Left ventricle myocardium superior (tissue), 1 donor: ENCODE measurements at places on chromosomes 16 and 17.

DNA sequence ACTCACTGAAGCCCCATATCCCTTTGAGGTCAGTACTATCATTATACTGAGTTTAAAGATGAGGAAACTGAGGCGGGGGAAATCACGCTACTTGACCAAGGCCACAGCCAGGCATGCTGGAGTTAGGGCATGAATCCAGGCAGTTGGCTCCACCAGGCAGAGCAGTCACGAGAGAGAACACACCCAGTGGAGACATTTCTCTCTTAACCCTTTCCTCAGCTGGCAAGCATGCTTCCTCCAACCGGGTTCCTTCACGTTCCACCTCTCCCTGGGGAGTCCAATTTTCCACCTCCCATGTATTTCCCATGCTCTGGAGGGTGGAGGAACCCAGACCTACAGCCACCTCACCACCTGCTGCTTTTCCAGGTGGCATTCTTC is 32.8 kb downstream of the VAC14 start:
- no peak for DNase-seq

DNA sequence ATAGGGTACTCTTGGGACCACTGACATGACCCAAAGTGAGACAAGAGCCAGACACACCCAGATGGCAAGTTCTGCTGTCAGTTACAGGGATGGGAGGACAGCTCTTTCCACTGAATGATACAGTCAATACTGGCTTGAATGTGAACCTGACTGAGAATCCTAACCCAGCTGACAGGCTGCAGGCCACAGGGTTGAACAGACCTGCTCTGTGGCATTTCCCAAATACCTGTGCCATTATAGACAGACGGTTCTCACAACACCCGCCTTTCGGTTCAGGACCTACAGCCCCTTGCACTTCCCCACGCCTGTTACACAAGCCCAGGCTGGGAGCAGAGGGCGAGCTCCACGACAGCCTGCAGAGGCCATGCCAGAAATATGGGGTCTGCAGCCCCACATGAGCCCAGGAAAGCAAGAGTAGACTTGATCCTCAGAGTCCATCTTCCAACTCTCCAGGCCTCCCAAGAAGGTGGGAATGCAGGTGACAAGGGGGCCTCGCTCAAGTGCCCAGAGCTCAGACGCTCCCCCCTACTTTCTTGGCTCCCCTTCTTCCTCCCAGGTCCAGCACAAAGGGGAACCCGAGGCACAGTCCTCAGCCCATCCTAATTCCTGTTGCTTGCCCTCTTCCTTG is 314.3 kb downstream of the SOX9 start:
- no peak for DNase-seq

- DNase-seq: peak; percentile 13
Measured at GRCh38 chr17:77493901-77494663, 353.3 kb downstream of the SEC14L1 start.

DNA sequence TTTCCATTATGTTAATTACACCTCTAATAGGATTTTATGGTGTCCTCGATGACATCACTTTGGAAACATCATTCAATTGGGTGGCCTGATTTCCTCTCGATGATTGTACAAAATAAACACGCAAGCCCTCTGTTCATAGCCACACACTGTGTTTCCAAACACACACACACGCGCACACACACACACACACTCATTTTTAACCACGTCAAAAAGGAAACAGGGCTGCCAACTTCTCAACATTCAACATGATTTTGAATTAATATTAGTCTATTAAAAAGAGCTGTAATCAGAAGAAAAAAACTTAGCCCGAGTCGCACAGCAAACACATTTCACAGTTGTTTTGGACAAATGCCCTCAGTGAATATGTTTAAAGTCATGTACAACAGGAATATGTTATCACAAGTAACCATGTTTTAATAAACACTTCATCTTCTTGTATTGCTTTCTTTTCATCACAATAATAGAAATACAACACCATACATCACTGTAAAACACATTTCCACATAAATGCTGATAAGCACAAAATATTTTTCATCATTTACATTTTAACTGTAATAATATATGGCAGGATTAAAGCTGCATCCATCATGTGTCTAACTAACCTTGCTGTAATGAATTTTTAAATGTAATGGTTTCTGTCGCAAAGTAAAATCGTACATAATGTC is 219.1 kb upstream of the IRX3 start:
- DNase-seq: no peak

- DNase-seq: no peak
Measured at GRCh38 chr16:78648517-78648916, 549.1 kb downstream of the WWOX start.

- DNase-seq: no peak
Measured at GRCh38 chr17:75459246-75459589, 2.8 kb downstream of the TMEM94 start.

- no peak for DNase-seq
Measured at GRCh38 chr16:57889960-57890751, 80.8 kb downstream of the CNGB1 start.

DNA sequence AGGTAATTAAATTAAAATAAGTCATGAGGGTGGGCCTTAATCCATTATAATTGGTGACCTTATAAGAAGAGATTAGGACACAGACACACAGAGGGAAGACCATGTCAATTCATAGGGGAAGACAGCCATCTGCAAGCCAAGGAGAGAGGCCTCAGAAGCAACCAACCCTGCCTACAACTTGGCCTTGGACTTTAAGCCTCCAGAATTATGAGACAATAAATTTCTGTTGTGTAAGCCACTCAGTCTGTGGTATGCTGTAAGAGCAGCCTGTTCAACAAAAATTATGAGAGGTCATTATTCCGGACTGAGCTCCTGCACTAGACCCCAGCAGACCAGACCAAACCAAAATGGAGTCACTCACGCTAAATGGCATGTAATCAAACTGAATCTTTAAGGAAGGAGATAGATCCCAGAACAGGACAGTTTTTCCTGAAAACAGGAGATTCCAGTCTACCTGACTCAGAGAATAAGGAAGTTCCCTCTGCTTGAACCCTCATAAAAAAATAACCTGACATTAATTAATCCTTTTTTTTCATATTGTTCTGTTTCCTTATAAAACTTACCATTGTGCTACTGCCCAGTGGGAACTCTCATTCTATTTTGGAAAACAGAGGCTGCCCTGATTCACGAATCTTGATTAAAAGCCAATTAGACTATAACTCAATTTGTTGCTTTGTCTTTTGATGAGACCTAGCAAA is 74.3 kb downstream of the DNAH3 start:
- no peak for DNase-seq

DNA sequence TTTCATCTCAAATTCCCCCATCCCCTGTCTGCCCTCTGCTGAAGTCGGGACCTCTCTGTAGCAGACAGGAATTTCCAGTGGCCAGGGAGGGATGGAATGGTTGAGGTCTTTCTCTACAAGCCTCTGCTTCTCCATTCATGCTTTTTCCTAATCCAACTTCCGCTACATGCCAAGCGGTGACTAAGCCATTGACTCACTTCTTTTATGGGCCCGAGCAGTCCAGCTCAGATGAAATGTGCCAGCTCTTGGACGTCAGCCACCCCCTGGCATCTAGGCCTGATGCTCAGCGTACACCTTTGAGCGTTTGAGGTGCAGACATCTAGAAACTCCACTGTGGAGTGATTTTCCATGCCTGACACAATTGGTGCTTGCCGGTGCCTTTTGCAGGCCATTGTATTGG is 40.7 kb upstream of the GPR139 start:
- no peak for DNase-seq

DNA sequence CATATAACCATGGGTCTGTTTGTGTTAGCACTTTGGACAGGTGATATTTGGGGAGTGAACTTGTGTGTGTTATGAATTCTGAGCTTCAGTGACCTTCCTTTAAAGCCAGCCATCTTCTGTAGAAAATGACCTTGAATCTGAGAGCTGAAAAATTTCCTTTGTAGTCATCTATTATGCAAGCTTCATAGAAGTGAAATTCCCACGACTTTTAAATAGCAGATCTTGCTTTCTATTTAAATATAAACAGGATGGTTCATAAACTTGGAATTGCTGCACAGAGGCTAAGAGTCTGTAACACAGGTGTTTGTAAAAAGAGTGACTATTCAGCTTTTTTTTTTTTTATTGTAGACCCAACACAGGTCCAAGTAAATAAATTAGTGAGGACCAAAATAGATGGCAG is 85.5 kb downstream of the MARCHF10 start:
- no peak for DNase-seq

DNA sequence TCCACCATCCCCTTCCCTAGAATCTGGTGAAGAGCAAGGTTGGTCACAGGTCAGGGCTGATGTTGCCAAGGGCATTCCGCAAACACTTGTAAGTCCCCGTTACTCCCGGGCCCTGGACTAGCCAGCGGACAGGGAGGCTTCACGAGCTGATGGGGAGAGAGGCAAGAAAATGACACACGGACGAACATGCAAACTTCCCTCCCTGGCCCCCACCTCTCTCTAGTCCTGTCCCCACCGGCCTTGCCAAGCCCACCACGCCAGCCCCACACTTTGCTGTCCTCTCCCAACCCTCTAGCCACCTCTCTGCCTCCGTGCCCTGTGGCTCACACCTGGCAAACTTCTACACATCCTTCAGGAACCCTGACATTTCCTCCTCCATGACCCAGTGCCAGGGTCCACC is 54.8 kb downstream of the RPH3AL start:
- no peak for DNase-seq

GRCh38 chr17:17356931-17357270 is 53.7 kb downstream of the NT5M start:
- no peak for DNase-seq

GRCh38 chr16:11057711-11058345 is 113.5 kb downstream of the CLEC16A start:
- no peak for DNase-seq

GRCh38 chr17:42337442-42337841 is 49.1 kb downstream of the STAT5A start:
- DNase-seq: no peak

GRCh38 chr17:9700754-9701476 is 55.6 kb downstream of the USP43 start:
- DNase-seq: no peak

GRCh38 chr17:42596386-42596785 is 12.8 kb downstream of the RETREG3 start:
- no peak for DNase-seq

GRCh38 chr17:40551091-40551878 is 14.0 kb downstream of the CCR7 start:
- peak; percentile 79 for DNase-seq

GRCh38 chr17:47969930-47970724 is 786 bp upstream of the CDK5RAP3 start:
- no peak for DNase-seq

GRCh38 chr17:28657756-28658155 is 4.0 kb downstream of the SDF2 start:
- DNase-seq: no peak

DNA sequence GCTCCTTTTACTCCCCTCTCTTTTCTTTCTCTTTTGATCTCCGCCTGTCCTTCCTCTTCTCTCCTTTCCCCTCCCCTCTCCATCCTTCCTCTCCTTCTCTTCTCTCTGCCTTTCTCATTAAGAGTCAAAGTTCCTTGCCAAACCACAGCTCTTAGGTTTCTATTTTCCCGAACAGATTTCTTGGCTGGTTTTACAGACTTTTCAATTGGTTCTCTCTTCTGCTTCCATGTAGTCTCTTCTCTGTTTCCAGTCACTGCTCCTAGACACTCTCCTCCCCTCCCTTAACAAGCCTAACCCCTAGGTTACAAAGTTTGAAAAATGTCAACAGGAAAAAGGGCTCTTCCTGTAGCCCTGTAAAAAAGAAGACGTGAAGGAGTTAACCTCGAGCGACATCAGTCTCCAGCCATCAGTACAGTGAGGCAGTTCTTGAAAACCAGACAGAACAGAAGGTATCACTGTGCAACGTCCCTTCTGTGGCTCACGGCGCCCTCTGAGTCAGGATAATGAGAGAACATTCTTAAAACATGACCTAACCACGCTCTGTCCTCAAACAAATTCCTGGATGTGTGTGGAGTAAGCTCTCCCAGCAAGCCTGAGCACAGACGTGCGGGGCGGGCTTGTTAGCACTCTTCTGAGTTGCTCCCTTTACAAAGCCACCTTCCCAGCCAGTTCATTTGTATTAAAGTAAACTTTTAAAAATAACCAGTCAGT is 11.6 kb upstream of the MARCHF10 start:
- peak; percentile 63 for DNase-seq

DNA sequence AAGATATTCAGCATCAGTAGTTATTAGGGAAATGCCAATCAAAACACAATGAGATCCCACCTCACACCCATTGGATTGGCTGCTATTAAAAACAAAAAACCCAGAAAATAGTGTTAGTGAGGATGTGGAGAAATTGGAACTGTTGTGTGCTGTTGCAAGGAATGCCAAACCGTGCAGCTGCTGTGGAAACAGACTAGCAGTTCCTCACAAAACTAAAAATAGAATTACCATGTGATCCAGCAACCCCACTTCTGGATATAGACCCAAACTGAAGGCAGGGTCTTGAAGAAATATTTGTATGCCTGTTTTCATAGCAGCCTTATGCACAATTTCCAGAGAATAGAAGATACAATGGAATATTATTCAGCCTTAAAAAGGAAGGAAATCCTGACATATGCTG is 46.0 kb downstream of the FOXK2 start:
- DNase-seq: no peak

GRCh38 chr17:58328195-58329034 is at the start of gene TSPOAP1:
TSPOAP1 (minus strand) TSS chr17:58328795; CDS start chr17:58327920, 875 bp downstream.
- DNase-seq: peak; percentile 41

DNA sequence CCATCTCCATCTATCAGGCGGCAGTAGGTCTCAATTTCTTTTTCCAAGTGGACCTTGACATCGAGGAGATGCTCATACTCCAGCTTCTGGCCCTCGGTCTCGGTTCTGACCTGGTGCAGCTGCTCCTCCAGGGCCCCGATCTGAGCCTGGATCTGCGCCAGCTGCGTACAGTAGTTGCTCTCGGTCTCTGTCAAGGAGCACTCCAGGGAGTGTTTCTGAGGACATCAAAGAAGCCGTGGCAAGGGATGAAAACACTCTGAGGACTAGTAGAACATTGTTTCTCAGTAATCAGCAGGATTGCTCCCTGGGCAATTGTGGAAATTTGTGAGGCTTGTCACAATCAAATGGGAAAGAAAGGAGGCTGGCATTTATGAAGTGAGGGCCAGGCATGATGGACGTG is 5.9 kb downstream of the KRT28 start:
- no peak for DNase-seq

DNA sequence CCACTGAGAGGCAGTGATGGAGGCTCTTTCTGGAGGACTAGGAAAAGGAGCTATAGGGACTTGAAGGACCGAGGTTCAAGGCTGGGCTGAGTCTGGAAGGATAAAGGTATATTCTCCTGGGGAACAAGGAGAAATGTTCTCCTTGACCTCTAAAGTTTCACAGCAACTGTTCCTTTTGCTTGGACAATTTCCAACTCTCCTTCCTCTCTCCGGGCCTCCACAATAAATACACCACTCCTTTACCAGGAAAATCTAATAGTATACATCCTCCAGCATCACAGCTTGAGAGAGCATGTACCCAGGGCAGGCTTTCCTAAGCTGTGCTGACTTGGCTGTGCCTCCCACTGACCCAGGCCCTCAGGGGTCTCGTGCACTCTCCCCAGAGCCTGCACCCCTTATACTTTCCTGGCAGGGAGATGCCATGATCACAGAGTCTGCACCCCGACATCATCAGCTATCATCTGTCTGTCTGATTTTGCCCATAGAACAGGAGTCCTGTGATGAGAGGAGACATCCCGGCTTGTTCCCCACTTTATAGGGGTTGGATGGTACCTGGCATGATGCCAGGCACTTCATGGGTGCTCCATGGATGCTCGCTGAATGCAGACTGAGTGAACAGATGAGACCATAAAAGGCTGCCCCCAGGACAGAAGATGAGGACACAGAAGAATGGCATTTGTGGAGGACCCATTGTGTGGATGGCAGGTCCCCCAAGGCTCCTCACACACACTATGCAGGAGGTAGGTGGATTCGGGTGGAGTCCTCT is 582.6 kb upstream of the CDH5 start:
- DNase-seq: no peak

GRCh38 chr16:67917852-67918236 is 13.8 kb downstream of the CTRL start:
- DNase-seq: no peak
